ENCODE measurements at places on chromosomes 12 and 14. TPM values are rescaled to one million over a fixed set of nuclear protein-coding genes. Genes with fewer than 3 reads are reported as not detected.

DNA sequence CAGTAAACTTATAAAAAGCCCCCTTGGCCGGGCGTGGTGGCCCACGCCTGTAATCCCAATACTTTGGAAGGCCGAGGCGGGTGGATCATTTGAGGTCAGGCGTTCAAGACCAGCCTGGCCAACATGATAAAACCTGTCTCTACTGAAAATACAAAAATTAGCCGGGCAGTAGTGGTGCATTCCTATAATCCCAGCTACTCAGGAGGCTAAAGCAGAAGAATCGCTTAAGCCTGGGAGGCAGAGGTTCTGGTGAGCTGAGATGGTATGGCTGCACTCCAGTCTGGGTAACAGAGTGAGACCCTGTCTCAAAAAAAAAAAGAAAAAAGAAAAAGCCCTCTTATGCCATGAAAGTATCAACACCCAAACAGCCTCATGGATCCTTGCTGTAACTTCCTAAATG is 3.7 kb downstream of the PRMT5 start:
- no peak for DNase-seq

GRCh38 chr14:64196814-64197411 is 97.3 kb downstream of the ESR2 start:
- no peak for DNase-seq

- DNase-seq, result peak; percentile 26
Measured at GRCh38 chr14:67704484-67705089, 2.9 kb downstream of the RDH12 start.

DNA sequence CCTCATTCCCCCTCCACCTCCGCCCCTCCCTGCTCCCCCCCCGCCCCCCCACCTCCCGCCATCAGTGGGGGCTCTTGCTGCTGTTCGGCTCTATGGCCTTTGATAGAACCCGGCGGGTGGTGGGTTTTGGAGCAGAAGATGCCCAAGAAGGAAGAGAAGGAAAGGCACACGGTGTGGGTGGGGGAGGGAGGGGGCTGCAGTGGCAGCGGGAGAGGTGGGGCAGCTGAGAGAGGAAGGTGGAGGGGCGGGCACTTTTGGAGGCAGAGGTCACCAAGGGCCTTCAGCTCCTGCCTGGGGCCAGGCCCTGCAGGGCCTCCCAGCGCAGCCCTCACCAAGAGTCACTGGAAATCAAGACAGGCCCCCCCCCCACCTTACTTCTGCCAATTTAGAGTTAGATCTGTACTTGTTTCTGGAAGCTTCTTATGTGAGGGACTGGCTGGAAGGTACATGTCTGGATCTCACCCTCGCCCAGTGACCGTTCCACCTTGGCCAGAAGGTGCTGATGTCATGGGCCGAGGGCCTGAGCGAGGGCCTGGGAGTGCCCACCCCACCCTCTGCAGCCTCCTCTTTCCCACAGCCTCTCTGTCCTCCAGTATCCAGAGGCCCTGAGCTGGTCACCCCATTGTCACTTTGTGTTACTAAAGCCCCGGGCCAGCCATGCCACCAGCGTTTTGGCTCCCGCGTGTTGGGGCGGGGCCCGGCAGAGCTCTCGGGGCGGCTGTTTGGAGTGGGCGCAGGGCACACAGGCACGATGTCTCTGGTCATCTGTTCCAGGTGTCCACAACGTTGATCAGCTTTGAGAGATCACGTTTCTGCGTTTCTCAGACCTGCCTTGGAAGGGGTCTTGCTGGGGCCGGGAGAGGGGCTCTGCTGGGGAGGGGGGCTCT is 153.9 kb downstream of the KIF26A start:
- no peak for DNase-seq

- DNase-seq, result no peak
Measured at GRCh38 chr12:22215467-22216253, 118.8 kb downstream of the ST8SIA1 start.

DNA sequence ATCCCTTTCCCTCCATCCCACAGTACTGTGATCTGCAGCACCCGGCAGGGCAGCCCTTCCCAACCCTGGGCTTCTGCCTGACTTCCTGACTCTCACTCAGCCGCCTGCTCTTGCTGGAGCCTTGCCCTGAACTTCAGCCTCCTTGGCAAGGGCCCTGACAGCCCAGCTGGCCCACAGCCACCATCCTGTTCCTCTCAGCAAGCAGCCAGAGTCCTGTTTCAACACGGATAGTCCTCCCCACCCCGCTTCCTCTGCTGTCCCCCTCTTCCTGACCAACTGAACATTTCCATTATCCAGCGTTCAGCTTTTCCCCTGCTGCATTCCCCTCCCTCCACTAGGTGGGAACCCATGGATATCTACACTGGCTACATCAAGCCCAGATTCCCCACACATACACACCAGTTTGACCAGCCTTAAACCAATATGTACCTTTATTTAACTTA is 74.0 kb upstream of the MDM1 start:
- DNase-seq, result peak; percentile 41

- no peak for DNase-seq
Measured at GRCh38 chr12:5589054-5589453, 157.1 kb downstream of the NTF3 start.

DNA sequence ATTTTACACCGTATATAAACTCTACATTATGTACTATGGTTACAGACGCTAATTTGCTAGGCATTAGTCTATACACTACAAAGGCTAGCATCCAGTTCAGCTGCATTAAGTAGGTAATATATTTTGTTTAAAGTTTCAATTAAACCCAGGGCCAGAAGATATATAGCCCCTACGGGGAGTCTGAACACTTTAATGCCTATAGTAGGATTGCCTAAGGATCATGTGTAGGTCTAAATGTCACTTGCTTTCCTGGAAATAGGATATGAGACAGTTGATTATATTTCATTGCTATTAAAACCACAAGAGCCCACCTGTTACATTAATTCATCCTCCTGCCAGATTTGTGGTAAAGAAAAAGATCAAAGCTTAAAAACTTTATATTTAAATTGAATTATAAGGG is 286.9 kb downstream of the TMTC2 start:
- no peak for DNase-seq

DNA sequence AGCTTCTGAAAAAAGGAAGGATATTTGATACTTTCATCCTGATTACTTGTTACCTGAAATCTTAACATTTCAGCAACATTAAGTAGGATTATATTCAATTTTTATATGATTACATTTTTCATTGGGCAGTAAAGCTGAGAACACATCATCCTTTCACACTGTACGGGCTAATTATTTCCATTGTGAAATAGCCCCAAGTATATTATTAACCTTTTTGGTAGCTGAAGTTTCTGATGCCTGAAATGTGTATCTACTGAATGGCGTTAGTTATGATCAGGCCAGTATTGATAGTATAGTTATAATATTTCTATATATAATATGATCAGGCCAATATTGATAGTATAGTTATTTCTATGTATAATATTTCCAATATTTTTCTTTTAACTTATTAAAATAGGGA is 10.1 kb downstream of the SPATS2 start:
- no peak for DNase-seq

- DNase-seq, result peak; percentile 59
Measured at GRCh38 chr12:58540480-58541299, 379.6 kb downstream of the LRIG3 start.

DNA sequence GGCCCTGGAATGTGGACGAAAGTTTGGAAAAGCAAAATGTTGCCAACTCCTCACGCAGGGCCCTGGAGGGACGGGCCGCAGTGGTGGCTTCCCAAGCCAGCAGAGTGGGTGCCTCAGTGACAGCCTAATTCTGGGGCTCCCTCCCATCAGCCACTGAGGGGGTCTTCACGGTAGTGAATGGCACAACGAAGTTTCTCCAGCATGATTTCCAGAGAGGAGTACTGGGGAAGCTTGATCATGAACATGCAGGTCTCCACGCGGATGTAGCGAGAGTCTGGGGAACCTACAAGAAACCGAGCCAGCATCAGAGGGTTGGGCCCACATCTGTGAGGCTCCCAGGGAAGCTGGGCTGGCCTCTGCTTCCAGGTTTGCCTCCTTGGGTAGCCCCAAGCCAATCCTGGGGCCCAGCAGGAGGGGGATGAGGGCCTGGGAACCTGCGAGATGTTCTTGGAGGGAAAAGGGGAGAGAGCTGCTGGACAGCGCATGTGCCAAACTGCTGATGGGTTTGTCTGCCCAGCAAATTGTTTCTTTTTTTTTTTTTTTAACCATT is 37.0 kb downstream of the TRAFD1 start:
- no peak for DNase-seq

DNA sequence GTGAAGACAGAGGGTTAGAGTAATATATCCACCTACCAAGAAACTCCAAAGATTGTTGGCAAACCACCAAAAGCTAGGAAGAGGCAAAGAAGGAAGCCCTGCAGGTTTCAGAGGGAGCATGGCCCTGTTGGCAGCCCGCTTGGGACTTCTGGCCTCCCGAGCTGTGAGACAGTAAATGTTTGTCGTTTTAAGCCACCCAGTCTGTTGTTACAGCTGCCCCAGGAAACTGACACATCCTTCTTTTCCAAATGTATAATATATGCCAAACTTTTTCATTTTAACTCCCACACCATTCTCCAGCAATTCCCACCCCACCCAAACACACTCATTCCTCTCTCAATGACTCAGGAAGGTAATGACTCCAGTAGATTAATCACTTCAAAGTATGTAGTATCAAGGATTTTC is 74.0 kb downstream of the RPS29 start:
- DNase-seq, result no peak

DNA sequence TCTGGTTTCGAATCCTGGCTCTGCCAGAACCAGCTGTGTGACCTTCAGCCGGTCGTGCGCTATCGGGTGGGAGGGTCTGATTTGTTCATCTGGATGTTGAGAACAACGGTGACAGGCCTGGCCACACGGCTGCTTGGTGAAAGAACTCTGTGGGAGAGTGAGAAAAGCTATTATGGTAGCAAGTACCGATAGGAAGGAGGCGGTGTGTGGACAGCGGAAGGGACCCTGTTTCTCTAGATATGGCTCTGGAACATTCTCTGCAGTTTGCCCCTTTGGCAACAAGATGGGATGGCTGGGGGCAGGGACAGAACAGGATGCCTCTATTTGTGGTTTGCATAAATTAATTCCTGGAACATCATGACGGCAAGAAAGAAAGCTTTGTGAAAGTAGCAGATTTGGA is 347.3 kb downstream of the AACS start:
- DNase-seq, result no peak

- no peak for DNase-seq
Measured at GRCh38 chr14:23285530-23286019, 357 bp downstream of the HOMEZ start.

- no peak for DNase-seq
Measured at GRCh38 chr14:77838831-77839511, 39.1 kb downstream of the ADCK1 start.

DNA sequence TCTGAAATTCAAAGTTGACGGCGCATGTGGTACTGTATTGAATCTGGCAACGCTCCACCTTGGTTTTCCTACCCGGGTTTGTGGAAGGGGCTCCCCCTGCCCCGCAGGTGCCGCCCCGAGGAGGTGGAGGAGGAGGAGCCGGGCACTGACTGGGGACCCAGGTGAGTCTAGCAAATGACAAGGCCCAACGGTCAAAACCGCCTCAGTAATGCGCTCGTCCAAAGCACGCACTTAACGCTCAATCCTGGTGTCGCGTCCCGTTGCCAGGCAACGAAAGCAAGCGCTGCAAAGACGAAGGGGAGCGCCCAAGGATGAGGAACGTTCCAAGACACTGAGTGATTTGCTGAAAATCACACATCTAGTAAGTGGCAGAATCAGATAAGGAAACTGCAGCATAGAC is 24.0 kb upstream of the CLEC4E start:
- no peak for DNase-seq

- no peak for DNase-seq
Measured at GRCh38 chr12:111117017-111117416, 196.6 kb upstream of the MYL2 start.

DNA sequence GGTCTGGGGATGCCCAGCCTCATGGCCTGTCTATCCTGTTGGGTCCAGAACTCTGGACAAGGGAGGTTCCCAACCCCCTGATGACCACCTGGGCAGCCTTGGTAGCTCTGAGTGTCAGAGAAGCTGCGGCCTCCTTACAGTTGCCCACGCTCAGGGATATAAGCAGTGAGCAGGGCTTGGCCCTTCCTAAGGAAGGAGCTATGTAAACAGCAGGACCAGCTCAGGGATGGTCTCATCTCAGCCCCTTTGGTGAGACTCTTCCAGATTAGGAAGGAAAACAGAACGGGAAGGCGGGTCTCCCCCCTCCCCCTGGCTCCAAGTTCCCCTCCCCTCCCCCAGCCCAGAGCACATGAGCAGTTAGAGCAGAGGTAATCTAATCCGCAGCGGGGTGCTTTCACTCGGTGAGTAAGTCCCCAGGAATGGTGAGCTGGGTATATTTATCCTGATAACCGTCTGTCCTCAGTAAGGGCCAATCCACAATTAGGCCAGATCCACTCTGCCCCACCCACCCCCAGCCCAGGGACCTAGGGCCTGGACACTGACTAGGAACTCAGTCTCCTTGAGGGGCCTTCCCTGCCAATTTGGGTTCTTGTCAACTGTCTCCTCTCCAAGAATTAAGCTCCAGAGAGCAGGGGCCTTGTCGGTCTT is 29.5 kb upstream of the RPLP0 start:
- DNase-seq, result no peak

GRCh38 chr12:115322275-115322674 is 638.3 kb upstream of the TBX3 start:
- DNase-seq, result no peak

DNA sequence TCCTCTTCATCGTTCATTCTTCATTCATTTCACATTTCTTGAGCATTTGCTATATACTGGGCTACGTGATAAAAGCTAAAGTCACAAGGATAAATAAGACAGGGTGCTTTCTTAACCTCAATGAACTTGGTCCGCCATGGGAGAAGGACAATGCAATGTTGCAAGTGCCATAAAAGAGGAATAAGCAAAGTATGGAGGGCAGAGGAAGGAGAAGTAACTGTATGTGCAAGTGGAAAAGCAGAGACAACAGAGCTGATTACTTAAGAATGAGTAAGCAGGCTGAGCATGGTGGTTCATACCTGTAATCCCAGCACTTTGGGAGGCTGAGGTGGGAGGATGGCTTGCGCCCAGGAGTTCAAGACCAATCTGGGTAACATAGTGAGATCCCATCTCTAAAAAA is 14.4 kb downstream of the AREL1 start:
- DNase-seq, result no peak

PTCSC3 gene
- polyA plus RNA-seq, result not detected

ERP27 gene
- 1.8 TPM for polyA plus RNA-seq

CBLN3 gene
- 5.9 TPM for polyA plus RNA-seq

CMA1 gene
- 2.1 TPM for polyA plus RNA-seq

LRRK2 gene
- polyA plus RNA-seq, result 9.7 TPM

SPPL3 gene
- 30.5 TPM for polyA plus RNA-seq

PRR4 gene
- polyA plus RNA-seq, result 2.0 TPM

KRT2 gene
- polyA plus RNA-seq, result not detected

TMPO gene
- polyA plus RNA-seq, result 25.5 TPM

AVPR1A gene
- polyA plus RNA-seq, result 7.8 TPM

CCDC197 gene
- polyA plus RNA-seq, result not detected

KLHL33 gene
- 0.42 TPM for polyA plus RNA-seq

ACTR10 gene
- polyA plus RNA-seq, result 73.5 TPM

POTEG gene
- polyA plus RNA-seq, result not detected
